ENCODE measurements at places on chromosomes 2 and 18.

DNA sequence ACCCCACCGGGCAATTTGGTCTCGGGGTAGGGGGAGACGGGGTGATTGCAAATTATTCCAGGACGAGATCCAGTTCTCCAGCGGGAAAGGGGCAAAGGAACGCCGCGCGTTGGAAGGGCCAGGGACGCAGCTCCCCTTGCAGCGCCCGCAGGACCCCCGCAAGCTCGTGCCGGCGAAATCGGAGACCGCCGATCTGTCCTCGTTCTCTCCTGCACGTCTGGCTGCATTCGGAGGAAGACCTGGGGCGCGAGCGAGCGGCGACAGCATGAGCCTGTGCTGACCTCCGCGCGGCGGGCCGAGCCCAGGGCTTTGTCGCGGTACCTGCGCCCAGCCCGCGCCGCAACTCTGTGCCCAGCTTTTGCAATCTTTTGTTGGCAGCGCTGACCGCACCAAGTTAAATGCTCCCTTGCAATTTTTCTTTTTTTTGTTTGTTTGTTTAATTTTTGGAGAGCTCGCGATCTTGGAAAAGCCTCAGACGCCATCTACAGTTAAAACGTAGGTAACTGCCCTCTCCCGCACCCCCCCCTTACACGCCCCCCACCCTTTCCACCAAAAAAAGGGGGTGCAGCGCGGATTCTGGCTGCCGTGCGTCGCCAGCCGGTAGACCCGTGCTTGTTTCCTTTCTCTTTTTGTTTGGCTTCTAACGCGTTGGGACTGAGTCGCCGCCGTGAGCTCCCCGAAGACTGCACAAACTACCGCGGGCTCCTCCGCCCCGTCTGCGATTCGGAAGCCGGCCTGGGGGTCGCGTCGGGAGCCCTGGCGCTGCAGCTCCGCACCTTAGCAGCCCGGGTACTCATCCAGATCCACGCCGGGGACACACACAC lies 667 bp downstream of the TRIB2 start:
- peak; percentile 13 for DNase-seq

GRCh38 chr2:137249463-137250130 lies 484.3 kb downstream of the THSD7B start:
- DNase-seq, result no peak

- no peak for DNase-seq
Observed at GRCh38 chr2:36389091-36389564, 33.5 kb downstream of the CRIM1 start.

- DNase-seq, result no peak
Observed at GRCh38 chr18:55534547-55534946, 53.4 kb downstream of the TCF4 start.

GRCh38 chr2:195486987-195487644 lies 169.9 kb upstream of the SLC39A10 start:
- peak; percentile 50 for DNase-seq

GRCh38 chr2:196284144-196284844 lies 112.9 kb upstream of the STK17B start:
- DNase-seq, result no peak

GRCh38 chr2:42364658-42365057 lies 3.6 kb upstream of the COX7A2L start:
- no peak for DNase-seq

DNA sequence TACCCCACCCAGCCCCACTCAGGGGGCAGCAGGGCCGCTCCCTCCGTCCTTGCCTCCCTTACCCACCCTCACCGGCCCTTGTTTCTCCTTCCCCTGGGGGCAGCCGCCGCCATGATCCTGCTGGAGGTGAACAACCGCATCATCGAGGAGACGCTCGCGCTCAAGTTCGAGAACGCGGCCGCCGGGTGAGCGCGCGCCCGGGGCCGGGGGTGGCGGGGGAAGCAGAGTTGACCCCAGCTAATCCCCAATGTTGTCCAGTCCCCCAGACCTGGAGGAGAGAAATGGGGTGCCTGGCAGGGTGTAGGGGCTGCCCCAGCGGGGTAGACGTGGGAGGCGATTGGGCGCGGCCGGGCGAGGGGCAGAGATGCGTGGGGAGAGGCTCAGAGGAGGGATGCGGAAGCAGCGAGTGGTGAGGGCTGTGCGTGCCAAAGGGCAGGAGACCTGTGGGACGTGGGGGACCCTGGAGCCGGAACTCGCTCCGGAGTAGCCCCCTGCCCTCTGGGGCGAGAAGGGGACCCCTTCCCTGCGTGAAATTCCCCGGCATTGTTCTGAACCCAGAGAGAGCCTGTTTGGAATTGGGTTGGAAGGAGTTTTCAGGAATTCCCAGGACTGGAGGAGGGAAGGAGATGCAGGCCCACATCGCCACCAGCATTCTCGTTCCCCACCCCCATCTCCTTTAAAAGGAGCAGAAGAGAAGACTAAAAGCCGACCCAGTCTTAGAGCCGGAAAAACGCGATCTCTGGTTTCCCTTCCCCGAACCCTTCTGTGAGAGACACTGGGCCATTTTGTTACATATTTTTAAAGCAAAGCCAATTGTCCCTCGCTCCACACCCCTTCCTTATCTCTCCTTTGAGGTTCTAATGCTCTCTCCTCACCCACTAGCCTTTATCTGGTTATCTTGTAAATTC lies 625 bp downstream of the ARPC2 start:
- peak; percentile 18 for DNase-seq

DNA sequence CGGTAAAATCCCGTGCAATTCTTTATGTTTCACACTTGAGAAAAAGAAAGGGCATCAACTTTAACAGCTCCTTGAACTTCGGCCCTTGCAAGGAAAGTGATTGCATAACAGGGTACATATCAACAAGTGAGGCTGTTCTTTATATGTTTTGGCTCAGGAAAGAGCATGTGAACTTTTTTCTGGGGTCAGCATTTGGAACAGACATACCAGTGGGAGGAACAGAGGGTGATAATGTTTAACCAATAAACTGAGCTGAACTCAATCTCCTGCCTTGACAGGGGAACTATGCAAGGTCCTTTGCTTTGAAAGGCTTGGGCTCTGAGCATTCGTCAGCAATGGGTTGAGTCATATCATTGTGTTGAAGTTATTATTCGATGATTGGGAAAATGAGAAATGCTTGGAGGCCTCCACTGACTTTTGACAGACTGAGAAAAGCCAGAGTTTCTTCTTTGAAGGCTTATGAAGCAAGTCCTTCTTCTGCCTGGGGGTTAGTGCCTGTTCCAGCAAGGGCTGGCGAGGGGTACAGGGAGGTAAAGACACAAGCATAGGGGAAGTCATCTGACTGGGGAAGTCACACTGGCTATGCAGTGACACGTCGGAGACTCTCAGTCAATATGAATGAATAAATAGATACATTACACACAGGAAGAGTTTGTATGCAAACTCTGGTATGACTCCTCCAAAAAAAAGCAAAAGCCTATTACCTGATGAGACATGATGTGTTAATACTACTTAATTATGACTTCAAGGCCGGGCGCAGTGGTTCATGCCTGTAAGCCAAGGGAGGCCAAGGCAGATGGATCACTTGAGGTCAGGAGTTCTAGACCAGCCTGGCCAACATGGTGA lies 57.2 kb downstream of the CYB5A start:
- DNase-seq, result no peak

DNA sequence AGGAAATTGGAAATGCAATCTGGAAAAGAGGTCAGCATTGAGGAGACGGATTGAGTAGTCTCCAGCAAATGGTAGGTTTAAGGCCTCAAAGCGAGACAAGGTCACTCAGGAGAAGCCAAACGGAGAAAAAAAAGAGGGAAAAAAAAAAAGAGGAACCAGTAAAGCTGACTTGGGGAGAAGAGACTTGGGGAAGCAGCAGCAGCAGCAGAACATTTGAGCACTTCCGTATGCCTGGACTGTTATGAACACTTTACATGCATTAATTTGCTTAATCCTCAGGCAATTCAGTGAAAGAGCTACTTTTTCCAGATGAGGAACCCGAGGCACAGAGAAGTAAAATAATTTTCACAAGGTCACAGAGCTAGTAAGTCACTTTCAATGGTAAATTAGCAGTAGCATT lies 81.3 kb downstream of the OSBPL6 start:
- DNase-seq, result no peak

DNA sequence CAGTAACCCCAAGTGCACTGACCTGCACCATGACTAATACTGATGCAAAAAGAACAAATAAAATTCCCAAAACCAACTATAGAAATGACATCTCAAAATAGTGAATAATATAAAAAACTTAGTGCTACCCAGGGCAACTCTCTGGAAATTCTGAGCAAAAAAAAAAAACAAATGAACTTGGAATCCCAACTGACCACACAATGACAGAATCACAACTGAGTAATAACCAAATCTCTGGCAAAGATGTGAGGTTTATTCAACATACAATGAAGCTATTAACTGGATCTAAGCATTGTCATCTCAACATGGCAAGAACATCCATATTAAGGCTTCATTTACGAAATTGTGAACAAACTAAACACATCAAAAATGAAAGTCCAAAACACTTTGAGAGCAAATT lies 22.7 kb downstream of the EXOC6B start:
- no peak for DNase-seq

Data from hematopoietic multipotent progenitor cell treated with erythropoietin and hydrocortisone succinate and interleukin-3 and kit ligand, for 15 days (in vitro differentiated cells).